ENCODE measurements at places on chromosomes 12 and 14.

- no peak for DNase-seq
These were observed 57.8 kb upstream of the ZDHHC17 start for GRCh38 chr12:76706101-76706500.

GRCh38 chr14:77642407-77642806, 26.0 kb upstream of the SPTLC2 start:
- no peak for DNase-seq

DNA sequence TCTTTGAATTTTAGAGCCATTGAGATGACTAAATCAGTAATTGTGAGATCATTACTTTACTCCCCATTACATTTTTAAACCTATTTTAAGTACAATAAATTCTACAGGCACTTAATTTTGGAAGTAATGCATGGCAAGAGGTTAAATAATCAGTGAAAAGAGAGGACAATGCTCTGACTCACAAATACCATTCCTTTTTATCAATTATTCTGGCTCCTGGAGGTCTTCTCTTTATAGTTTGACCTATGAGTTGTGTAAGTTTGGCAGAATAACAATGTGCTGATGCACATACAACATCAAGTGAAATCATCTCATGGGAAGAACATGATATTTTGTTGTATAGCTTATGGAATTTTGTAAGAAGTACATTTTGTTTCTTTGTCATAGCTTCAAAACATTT, 166.7 kb downstream of the TMTC3 start:
- no peak for DNase-seq

DNA sequence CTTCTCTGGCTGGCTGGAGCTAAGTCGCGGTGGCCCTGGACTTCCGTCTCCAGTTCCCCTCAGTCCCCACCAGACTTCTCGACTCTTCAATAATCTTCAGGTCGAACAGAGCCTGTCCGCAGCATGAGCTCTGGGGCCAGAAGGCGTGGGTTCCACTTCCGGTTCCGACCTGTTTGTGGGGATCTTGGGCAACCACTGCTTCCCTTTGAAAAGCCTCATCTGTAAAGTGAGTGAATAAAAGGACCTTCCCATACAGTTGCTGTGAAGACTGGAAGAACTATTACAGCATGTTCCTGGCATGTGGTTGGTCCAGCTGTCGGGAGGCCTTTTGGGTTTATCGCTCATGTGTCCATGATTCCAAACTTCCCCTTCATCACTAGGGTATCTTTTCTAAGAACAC, 19.4 kb downstream of the ADGRD1 start:
- DNase-seq = no peak

GRCh38 chr12:105641749-105642148, 311.3 kb downstream of the C12orf75 start:
- no peak for DNase-seq

DNA sequence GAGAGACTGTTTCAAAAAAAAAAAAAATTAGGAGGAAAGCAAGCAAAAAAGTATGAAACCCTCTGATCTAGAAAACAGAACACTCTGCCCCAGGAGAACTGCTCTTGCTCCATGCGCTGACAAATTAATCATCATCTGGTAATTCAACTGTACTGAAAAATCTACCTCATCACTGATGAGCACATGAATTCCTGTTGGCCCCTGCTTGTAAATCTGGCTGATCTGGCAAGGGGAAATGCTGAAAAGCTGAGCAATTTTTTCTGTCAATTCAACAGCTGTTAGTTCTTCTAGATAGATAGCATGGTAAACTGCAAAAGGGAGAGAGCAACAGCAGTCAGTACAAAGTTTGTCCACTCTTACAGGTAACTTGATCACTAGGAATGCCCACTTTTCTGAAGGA, 15.2 kb upstream of the CSRNP2 start:
- DNase-seq = no peak

DNA sequence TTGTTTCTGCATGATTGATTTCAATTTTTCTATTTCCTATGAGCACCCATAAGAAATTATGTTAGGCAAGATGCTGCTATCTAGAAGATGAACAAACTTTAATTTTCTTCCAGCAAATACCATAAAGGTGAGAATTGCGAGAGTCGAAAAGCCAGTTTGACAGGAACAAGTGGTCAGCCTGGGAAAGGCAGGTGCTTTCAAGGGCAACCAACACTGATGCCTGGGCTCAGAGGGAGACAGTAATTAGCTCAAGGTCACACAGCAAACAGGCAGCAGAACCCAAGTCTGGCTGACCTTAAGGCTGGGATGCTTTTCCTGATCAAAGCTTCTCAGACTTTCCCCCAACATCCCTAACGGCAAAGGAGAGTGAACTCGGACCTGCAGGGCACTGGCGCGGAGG, 6.8 kb upstream of the OTUB2 start:
- DNase-seq = no peak

DNA sequence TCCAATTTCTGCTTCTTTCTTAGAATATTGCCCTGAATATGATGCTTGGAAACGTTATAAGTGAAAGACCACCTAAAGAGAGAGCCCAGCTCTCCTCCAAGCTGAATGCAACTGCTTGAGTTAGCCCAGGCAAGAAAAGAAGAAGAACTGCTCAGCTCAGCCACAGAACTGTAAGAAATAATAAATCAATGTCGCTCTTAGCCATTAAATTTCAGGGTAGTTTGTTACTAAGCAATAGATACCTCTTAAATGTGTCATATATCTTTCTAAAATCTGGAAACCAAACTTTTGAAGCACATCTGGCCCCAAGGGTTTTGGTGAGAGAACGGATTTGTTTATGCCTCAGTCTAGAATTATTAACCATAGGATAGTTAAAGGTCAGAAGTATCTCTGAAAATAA, 50.4 kb downstream of the SLC6A15 start:
- no peak for DNase-seq

- DNase-seq = no peak
These were observed 117.9 kb downstream of the SCAF11 start for GRCh38 chr12:45872446-45872845.

GRCh38 chr12:69756088-69756755, 17.6 kb downstream of the RAB3IP start:
- DNase-seq = no peak

GRCh38 chr12:69738351-69739286, at the start of gene RAB3IP:
Gene RAB3IP, plus strand, starts transcription at chr12:69738860. Its CDS starts 16,549 bp downstream, at chr12:69755409.
- peak; percentile 88 for DNase-seq

- DNase-seq = no peak
These were observed 2.3 kb downstream of the KDM2B start for GRCh38 chr12:121578230-121579189.

- DNase-seq = no peak
These were observed 66.9 kb downstream of the CMKLR1 start for GRCh38 chr12:108271951-108272872.

GRCh38 chr14:39681782-39682399, 249.7 kb upstream of the FBXO33 start:
- DNase-seq = no peak

DNA sequence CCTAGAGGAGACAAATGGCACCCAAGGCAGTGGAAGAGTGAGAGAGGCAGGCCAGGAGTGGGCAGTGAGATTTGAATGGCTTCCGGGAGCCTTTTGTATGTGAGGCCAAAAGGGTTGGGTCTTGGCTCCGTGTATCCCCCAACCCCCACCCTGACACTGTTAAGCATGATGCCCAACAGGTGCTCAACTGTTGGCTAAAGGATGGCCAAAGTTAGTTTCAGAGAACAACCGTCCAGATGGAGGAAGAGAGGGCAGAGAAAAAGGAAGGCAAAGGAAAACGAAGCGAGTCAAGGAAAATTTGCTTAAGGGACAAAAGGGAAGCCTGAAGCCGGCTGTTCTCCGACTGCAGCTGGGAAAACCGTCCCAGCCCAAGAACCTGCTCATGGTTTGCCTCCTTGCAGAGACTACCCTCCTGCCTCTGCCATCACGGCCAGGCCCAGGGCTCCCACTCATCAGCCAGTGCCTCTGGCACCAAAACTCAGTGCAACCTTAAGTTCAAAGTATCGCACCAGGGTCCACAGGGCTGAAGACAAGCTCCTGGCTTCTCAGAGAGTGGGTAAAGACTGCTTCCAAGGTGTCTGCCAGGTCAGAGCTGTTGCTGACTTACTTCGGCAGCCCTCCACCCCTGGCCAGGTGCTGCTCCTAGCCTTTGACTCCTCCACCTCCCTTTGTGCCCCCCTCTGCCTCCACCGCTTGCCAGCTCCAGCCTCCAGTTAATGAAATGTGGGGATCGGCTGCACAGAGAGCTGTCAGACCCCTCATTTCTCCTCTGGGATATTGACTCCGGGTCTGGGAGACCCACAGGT, 4.2 kb upstream of the C1QL4 start:
- no peak for DNase-seq

GRCh38 chr12:54563787-54564186, 14.4 kb downstream of the PDE1B start:
- no peak for DNase-seq

DNA sequence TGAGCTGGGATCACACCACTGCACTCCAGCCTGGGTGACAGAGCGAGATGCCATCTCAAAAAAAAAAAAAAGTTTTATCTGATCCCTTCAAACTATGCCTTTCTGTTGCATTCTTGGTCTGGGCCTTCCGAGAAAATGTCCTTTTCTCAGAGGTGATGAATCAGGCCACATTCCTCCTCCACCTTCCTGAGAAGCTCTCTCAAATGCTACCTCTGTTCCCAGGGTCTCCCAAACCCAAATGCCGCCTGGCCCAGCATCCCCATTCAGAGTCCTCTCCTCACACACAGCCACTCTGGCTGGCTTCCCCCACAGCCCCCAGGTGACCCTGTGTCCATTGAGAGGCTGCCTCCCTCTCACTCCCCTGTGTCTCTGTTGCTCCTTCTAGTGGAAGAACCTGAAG, 19.7 kb upstream of the TMED10 start:
- DNase-seq = no peak

DNA sequence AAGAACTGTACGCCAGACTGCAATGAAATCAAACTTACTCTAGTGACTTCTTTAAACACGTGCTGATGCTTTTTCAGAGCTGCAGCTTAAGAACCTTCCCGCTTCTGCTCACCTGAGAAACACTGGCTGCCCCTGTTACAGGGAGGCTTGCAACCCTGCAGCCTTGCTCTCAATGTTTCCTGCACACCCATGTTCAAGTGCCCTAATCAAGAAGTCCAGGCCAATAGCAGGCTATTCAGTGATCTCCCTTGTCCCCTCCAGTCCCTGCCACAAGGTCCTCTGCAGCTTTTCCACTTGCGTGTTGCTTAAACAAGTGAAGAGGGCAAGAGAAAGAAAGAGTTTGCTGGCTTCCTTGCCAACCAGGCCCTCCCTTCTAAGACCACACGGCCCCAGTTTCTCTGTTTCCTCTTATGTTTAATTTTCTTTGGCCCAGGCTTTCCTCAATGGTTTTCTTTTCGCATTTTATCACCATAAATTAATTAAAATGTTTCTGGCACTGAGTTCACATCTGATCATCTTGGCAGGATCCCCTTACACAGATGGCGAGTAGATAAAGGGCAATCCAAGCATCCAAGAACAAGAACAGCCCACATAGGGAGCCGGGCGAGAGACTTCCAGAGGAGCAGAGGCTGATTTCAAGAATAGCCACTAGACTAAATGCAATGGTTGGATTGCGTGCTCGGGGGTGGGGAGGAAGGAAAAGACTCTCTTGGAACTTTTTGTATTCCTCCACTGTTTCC, 82.3 kb upstream of the CDKN3 start:
- DNase-seq = no peak

DNA sequence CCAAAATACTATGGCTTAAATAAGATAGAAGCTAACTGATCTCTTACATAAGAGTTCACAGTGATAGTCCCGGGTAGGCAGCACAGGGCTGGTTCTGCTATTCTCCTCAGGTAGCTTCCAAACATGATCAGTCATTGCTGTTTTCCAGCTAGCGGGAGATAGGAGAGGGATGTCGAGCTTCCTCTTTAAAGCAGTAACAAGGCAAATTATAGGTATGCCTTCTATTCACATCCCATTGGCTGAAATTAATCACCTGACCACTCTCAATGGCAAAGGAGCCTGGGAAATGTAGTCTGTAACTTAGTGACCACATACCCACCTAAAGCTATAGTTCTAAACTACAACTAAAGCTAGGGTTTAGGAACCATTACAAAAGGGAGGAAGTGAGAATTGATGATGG, 34.5 kb upstream of the VRK1 start:
- no peak for DNase-seq

- DNase-seq = no peak
These were observed 167.4 kb upstream of the HMGA2 start for GRCh38 chr12:65656891-65657351.

DNA sequence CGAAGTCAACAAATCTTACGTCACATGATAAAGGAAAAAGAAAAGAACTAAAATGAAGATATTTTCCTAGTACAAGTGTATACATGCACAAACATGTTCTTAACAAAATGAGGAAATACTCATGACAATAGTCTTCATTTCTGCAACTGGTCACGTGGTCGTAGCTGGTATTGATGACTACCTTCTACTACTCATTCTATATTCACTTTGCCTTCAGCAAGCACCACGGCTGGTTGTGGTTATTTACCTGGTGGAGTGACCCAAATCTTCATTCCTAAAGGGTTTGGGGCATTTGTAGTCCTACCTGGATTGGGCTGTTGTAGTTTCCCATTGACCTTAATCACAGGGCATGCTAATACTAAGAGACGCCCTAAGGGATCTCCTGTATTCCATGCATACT, 51.2 kb downstream of the FIGNL2 start:
- no peak for DNase-seq

DNA sequence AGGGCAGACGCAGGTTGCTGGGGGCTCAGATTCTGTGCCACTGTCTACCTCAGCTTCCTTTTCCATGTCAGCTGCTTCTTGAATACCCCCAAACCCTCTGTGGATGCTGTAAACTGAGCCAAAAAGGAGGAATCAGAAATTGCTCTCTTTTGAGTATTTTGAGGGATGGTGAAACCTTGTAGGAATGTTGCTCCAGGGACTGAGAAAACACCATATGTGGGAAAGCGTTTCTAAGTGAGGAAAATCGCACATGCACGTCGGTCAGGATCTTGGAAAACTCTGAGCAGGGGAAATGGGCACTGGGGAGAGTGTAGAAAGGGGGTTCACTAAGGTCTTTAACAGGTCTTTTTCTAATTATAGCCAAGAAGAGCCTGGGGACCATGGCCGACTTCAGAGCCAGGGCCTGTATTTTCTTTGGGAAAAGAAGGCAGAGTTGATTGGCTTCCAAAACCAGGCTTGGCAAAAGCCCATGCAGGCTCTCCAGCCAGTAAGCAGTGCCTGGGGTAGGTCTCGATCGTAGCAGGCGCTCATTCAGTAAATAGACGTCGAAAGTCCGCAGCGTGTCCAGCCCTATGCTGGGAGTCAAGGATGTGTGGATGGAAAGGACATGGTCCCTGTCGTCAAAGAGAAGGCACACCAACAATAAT, 58.0 kb downstream of the NTF3 start:
- no peak for DNase-seq

- DNase-seq = no peak
These were observed 23.7 kb downstream of the VDR start for GRCh38 chr12:47881051-47881450.

DNA sequence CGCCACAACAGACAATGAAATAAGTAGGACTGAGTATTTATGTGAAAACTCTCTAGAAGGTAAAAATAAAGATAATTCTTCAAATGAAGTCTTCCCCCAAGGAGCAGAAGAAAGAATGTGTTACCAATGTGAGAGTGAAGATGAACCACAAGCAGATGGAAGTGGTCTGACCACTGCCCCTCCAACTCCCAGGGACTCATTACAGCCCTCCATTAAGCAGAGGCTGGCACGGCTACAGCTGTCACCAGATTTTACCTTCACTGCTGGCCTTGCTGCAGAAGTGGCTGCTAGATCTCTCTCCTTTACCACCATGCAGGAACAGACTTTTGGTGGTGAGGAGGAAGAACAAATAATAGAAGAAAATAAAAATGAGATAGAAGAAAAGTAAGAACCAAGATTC, 82.7 kb downstream of the VEZT start:
- no peak for DNase-seq

Measured in stimulated activated CD4-positive, alpha-beta T cell treated with anti-CD3 and anti-CD28 coated beads, TNF-alpha, amount 100 ng/mL, for 4 hours (primary cell).